Germinal center (tissue), 1 donor: ENCODE measurements at places on chromosomes 3 and 15.
A peak's percentile ranks its signal among the peaks of the same experiment; 100 is the strongest.

DNA sequence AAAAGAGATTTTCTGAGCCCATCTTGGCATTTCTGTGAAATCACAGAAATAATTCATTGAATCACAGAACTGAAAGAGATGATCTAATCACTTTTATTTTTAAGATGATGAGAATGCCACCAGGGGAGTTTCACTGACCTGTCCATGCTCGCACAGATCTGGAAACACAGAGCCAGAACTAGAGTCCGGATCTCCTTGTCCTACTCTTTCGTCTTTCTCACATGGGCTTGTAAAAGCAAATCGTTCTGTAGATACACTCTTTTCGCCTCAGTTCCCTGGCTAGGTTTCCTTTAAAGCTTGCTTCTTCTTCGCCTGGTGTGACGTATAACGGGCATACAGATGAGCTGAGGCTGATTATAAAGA lies 122.5 kb upstream of the SPRED1 start:
- DNase-seq = no peak

DNA sequence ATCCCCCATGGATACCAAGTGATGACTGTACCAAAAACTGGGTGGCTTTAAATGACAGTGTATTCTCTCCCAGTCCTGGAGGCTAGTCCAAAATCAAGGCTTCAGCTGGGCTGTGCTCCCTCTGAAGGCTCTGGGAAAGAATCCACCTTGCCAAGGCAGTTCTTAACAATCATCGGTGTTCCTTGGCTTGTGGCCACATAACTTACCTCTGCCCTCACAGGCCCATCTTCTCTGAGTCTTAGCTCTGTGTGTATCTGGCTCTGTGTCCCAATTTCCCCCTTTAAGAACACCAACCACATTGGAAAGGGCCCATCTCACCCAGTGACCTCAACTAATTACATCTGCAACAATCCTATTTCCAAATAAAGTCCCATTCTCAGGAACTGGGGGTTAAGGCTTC lies 503.0 kb upstream of the PROK2 start:
- DNase-seq = no peak

GRCh38 chr3:113896930-113897329 lies 50.9 kb upstream of the ZDHHC23 start:
- no peak for DNase-seq

DNA sequence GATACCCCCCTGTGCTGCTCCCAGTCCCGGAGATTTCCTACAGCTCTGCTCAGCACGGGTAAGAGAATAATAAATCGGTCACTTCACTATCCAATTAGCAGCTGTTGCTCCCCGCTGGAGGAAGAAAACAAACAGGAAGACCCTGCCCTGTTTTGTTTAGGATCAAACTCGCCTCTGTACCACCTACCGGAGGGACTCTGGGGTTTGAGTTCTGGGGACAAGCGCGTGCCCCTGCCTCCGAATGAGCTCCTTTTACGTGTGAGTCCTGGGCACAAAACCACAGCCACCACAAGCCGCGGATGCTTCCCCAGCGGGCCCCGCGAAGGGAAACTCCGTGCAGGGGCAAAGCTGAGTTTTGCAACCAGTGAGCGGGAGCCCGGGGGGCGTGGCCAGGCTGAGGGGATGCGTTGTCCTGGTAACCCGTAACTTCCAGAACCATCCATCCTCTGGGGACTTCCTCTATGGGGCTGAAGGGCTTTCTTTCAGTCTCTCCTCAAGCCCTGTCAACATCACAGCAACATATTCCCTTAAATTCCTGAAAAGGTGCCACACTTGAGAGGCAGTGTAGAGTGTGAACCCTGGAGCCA lies 315.7 kb upstream of the PROK2 start:
- peak; percentile 93 for DNase-seq

- no peak for DNase-seq
These were observed 91.1 kb upstream of the FGF7 start for GRCh38 chr15:49331951-49332350.

- no peak for DNase-seq
These were observed 343.3 kb downstream of the GRM7 start for GRCh38 chr3:7203969-7204847.

- peak; percentile 29 for DNase-seq
These were observed 190.8 kb upstream of the FAM3D start for GRCh38 chr3:58857402-58857801.

DNA sequence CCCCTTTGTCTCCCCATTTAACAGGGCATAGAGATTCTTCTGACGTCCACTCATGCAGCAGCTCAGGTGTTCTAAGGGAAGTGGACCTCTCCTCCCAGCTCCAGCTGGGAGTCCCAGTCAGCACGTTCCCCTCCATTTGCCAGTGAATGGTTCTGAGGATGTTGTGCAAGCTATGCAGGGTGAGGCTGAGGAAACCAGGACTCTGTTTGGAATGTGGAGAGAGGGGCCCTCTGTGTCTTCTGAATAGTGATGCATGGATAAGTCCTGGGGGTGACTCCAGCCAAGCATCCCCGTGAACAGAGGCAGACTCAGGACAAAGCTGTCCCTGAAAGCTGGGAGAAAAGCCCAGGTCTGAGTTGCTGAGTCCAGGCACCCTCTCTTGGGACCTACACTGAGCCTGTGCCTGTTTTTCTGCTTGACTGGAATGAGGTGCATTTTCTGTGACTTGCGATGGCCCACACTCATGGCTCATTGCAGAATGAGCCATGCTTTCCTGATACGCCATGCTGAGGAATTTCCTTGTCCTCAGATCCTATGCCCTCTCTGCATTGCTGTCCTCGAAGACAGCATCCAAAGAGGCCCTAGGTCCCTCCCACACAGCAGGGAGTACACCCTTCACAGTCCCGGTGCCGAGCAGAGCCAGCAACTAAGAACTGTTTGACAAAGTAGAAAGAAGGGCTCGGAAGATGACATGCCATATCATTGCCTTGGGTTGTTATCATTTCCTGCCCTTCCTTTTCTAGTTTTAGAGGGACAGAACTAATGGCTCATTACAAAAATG lies 185.2 kb downstream of the ATP10A start:
- no peak for DNase-seq

GRCh38 chr15:23576061-23576460 lies 10.6 kb downstream of the MKRN3 start:
- DNase-seq = no peak

DNA sequence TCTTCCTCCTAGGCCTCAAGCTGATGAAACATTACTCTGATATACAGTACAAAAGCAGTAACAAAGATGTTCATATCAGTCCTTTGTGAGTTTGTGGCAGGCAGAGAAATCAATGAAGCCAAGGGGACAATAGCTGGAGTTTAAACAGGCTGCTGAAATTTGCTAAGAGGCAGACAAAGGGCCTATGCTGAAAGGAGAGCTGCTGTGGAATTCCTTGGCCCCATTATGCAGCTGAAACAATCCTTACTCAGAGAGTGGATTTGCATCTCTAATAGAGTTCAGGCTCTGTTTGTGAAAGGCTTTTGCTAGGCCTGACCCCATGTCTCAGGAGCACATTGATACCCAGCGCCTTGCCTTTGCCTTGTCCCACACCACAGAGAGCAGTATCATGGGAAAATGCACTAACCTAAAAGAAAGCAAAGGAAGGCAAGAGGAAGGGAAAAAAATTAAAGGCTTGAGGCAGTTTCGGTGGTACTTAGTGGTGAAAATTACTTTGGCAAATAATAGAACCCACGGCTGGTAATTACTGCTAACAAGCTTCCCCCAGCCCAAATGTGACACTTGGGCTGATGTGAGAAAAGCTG lies 195.0 kb upstream of the EPHA3 start:
- no peak for DNase-seq

DNA sequence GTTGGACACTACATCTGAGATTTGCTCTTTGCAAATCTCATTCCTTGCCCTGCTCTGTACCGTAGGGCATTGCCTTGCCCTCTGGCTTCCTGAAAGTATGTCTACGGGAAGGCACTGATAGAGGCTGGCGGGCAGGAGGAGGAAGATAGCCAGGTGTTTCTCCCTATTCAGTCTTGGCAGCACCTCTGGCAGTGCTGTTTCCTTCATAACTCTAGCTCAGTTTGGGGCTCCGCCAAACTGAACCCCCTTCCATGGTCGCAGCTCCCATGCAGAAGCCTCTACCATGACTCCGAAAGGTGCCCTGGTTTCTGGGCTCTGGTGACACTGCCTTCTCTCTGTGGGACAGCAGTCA lies 122.3 kb upstream of the PRR20G start:
- no peak for DNase-seq

GRCh38 chr3:56836276-56837163 lies 34.8 kb upstream of the ARHGEF3 start:
- DNase-seq = no peak

DNA sequence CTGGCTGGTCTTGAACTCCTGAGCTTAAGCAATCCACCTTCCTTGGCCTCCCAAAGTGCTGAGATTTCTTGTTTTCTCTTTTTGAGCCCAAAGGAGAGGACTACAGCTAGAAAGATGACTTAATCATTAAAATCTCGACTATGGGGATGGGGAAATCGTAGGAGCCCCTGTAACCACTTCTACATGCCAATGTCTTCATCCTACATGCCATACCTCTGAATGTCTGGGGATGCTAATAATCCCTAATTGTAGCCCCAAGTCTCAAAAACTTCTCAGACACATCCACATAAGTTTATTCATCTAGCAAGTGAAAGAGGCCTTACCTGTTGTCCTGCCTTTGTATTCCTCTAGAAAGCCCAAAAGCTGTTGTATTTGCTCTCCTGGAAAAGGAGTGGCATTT lies 3.7 kb upstream of the RHOV start:
- no peak for DNase-seq

GRCh38 chr3:196378146-196378841 lies 40.1 kb upstream of the TM4SF19 start:
- no peak for DNase-seq

DNA sequence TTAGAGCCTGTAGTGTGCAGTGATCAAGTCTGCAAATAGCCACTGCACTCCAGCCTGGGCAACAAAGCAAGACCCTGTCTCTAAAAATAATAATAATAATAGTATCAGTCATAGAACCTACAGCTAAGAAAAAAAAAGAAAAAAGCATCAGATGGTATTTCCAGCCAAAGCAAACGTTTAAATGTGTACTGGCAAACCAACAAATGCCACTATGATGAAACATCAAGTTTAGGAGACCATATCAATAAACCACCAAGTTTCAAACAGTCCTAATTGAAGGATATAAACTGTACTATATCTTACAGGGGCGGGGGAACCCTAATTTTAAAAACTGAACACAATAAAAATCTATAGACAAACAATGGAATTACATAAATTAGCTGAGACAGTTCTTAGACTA lies 6.4 kb downstream of the UBP1 start:
- DNase-seq = no peak

DNA sequence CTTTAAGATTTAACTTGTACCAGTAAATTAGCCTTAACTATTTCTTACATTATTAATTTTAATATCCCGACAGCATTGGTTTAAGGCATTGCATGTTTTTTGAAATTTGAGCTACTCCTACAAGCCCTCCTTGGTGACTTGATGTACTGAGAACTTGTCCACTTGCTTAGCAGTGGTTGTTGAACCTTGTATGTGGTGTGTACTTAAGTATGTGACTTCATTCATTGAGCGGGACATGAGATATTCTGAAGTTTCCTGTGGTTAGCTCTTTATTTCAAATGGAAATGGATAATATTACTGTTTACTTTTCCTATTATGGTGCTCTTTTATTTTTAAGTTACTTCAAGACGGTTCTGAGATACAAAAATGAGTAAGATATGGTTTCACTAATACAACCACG lies 3.6 kb upstream of the COL6A5 start:
- DNase-seq = no peak

GRCh38 chr15:34233614-34234013 lies 8.8 kb downstream of the EMC4 start:
- DNase-seq = no peak

- no peak for DNase-seq
These were observed 8.2 kb downstream of the PLOD2 start for GRCh38 chr3:146152834-146153233.

- no peak for DNase-seq
These were observed 14.3 kb downstream of the ALDH1A3 start for GRCh38 chr15:100893964-100894295.
